Skeletal muscle cell (primary cell): ENCODE measurements at places on chromosomes 16 and 17.

GRCh38 chr17:58822148-58823050 lies 66.7 kb downstream of the PPM1E start:
- DNase-seq, result no peak

DNA sequence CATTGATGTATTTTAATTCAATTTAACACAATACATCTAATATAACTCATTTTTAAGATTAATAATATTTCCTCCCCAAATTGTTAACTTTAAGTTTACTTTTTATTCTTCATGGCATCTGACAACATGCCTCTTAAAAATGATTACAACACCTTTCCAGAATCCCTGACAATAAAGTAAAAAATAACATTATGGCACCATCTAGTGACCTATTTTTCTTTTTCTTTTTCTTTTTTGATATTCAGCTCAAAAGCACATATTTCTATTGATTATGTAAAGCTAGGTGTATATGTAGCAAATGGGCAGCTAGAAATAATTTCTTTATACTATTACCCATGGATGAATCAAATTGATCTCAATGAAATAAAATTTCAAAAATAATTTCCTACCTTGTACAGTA lies 834.3 kb upstream of the CDH8 start:
- no peak for DNase-seq

DNA sequence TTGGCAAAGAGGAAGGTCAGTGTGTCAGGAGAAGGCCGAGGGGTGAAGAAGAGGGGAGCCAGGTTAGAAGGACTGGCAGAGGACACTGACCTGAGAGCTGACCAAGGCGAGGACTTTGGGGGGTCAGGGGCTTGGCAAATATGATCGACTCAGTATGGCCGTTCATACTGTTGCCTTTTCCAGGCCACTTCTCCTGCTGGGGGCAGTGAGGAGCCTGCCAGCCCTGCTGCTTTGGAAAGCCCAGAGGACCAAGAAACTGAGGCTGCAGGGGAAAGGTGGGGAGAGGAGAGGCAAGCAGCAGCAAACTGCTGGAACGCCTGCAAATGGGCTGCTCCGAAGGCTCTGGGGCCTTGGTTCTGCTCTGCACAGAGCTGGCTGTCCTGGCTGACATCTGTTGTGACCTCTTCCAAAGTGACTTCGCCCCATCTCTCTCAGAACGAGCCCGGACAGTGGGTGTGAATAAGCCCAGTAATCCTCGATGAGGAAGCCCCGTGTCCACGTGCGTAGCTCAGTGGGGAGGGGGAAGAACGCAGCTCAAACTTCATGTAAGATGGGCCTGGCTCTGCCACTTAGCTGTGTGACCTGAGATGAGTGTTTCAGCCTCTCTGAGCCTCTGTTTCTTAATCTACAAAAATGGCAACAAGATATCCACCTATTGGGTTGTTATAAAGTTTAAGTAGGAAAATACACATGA lies 111.3 kb downstream of the SALL1 start:
- DNase-seq, result no peak

DNA sequence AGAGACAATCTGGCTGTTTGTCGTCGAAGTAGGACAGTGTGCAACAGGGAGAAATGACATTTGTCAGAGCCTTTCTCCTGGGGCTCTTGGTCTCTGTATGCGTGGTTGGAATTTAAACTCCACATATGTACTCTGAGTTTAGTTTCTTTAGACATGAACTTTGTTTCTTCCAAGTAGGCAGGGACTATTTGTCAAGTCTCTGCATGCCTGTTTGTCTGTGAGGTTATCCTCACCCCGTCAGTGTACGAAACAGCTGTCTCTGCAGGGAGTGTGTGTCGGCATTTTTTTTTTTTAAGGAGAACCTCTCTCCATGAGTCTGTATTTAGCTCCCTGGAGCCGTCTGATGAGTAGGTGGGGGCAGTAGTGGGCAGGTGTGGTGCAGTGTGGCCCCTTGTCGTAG lies 29.7 kb downstream of the NDEL1 start:
- DNase-seq, result no peak

GRCh38 chr17:75877752-75878173 lies 618 bp downstream of the TRIM47 start:
- DNase-seq, result no peak

DNA sequence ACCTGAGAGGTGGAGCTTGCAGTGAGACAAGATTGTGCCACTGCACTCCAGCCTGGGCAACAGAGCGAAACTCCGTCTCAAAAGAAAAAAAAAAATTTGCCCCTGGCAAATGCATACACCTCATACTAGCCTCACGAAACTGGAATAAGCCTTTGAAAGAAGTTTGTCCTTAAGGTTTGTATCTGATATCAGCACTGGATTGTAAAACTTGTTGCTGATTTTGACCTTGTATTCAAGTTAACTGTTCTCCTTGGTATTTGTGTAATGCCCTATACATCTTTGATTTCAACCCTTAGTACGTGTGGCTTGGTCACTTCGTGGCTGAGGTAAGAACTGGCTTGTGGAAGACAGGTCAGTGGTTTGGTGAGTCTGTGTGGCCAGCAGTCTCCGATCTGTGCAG lies 6.2 kb upstream of the FLCN start:
- DNase-seq, result no peak

DNA sequence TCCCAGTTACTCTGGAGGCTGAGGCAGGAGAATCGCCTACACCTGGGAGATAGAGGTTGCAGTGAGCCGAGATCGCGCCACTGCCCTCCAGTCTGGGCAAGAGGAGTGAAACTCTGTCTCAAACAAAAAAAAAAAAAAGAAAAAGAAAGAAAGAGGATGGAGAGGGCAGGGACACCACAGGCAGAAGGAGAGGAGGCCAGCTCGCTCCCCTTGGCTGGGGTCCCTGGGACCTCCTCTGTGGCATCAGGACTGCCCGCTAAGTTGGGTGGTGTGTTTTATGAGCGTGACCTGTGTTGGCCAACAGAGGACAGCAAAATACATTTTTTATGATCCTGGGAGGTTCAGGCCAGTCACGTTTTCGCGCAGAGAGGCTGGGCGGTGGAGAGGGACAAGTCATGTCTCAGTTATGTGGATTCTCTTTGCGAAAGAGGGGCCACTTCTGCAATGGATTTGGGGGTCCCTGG lies 229.6 kb downstream of the MRTFB start:
- peak; percentile 49 for DNase-seq

DNA sequence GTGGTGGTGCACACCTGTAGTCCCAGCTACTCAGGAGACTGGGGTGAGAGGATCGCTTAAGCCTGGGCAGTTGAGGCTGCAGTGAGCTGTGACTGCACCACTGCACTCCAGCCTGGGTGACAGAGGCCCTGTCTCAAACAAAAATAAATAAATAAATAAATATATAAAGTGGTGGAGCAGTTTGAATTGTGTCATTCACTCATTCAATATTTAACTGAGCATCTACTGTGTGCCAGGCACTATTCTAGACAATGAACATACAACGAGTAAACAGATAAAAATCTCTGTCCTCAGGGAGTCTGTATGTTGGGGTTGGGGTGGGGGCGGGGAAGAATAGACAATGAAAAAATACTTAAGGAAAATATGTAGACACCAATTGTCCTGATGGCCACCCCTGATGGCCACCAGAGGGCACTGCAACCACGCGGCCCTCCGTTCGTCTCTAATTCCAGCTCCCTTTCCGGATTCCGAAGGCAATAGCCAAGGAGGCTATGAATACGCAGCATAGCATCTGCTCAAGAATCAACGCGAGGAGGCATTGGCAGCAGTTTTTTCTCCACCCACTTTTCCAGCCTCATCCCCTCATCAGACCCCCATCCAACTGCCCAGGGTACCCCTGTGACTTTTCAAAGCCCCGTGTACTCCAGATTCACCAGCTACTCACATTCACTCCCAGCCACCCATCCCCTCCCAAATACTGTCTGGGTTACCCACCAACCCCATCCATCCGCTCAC lies 21.4 kb downstream of the QPRT start:
- DNase-seq, result peak; percentile 48

DNA sequence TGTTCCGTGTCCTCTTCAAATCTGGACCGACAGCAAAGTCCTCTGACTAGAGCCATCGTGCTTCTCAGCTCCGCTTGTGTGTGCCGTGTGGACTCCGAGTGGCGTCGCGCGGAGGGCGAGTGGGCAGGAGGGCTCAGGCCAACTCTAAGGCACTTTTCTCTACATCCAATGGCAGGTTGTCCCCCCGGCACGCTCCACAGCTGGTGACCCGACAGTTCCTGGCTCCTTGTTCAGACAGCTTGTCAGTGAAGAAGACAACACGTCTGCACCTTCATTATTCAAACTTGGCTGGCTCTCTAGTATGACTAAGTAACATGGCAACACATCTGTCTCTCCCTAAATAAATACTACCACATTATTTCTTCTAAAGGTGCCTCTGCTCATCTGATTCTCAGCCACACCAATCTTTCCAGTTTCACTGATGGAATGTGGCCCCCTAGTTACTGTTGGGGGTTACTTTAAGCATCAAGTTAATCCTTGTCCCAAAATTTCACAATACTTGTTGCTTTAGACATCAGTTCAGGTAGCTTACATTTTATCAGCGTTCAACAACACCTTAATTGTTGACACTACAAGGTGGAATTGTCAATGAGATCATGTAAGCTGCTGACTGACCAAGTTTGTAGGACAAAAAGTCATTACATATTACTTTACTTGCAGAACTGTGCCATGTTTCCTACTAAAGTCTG lies 15.4 kb downstream of the COG1 start:
- no peak for DNase-seq

DNA sequence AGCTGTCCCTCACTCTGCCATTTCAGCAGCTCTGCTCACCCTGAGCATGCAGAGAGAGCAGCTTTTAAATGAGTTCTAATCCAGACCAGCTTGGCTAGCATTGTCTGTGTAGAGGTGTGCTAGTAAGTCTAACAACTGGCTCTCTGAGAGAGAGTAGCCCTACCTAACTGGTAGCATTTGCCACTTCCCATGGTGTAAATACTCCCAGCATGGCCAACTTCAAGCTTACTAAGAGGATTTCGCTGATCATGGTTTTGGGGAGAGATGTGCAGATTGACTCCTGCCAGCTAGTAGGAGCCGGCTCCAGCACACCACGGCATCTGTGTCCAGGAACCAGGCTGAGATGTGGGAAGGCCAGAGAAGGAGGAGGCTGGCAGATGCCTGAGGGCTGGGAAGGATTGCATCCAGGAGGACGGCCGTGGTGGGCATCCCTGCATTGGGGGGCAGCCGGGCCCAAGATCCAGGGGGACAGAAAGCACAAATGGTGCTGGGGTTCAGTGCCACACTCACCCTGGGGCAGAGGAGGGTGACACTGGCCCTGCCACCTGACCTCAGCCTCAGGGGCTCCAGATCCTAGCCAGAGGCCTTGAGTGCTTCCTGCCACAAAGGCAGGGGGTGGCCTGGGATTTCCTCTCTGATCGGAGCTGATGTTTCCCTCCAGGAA lies 394.9 kb upstream of the TNRC6C start:
- DNase-seq, result no peak

DNA sequence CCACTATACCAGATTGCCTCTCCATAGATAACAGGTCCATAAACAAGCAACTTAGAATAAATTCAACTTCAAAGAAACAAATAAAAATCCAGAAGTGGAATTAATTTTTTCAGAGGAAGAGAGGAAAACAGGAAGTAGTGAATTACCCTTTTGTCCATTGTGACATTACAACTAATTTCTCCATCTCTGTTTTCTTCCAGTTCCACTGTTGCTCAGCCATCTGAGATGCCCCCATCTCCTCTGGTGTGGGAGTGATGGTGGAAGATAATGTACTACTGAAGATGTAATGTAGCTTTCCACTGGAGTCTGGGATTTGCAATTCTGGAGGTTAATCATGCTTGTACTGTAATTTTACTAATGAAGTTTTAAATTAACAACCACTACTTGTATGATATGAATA lies 124.6 kb upstream of the TMEM97 start:
- DNase-seq, result no peak

- DNase-seq, result no peak
Measured at GRCh38 chr17:77478281-77478680, 337.5 kb downstream of the SEC14L1 start.

DNA sequence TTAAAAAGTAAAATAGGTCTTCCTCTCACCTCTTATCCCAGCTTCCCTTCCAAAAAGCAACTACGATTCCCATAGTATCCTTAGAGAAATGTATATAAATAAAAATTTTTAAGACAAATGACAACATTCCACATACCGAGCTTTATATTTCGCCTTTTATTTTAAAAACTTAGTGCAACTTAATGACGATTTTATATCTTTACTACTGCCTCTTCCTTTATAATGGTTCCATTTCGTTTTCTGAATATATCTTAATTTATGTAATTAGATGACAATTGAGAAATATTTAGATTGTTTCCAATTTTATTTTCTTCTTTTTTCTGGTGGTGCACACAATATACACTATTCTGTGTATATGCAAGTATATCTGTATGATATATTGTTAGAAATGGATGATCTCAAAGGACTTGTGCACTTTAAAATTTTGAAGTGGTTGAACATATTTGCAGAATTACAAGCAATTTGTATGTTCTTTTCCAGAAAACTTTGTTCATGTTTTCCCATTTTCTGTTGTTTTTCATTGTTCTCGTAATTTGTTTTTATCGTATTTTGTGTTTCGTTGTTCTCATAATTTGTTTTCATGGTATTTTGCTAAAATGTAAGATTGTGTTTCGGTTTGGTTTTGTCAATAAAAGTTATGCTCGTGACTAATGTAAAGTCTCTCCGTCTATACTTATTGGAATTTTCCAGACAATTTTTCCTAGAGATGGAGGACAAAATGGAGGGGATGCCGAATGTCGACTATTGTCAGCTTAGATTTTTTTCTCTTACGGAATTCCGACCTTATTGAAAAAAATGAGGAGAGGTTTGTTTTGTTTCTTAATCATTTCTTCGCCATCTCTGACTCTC lies 20.4 kb upstream of the HOXB13 start:
- no peak for DNase-seq

GRCh38 chr17:41813152-41813680 lies 412 bp downstream of the FKBP10 start:
- no peak for DNase-seq

DNA sequence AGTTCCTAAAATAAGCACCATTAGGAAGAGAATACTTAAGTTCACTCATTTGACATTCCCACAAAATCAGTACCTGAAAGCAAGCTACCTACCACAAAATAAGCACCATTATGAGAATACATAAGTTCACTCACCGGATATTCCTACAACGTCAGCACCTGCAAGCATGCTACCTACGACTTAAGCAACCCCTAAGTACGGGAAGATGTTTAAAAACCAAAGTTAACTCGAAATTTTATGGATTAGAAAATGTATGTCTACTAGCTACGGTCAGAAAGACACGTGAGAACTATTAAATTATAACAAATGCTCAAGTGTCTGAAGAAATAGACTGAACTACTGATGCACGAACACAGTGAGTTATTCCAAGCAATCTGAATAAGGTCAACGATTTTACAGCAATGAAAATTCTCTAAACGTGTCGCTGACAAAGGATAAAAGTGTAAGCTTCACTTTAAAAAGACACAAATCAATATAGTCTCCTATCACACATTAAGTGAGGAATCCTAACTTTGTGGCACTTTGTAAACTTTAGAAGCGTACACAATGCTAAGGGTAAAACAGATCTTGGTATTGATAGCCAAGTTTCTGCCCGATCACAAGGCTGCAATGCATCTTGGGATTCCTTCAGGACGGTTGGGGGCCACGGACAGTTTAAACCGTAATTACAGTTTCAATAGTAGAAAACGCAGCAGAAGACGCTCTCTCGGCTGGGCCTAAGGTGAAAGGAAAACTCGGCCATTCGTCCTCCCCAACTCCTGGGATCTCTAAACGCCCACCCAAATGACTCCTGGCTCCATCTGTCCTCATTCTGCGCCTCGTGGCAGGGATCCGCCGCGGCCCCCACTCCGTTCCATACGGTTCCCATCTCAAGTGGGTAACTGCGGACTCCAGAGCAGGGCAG lies 1.3 kb downstream of the GSPT1 start:
- DNase-seq, result no peak
